ENCODE measurements at places on chromosomes 7 and 10. TPM values are rescaled to one million over a fixed set of nuclear protein-coding genes. Genes with fewer than 3 reads are reported as not detected.
A peak's percentile ranks its signal among the peaks of the same experiment; 100 is the strongest.

The SLC26A5 gene
- total RNA-seq: 0.32 TPM

The C7orf33 gene
- not detected for total RNA-seq

The RBM48 gene
- 13.2 TPM for total RNA-seq

The DYDC2 gene
- total RNA-seq: not detected

The NUTM2D gene
- total RNA-seq: 49.0 TPM

The AGAP9 gene
- 7.2 TPM for total RNA-seq

The NCOA4 gene
- total RNA-seq: 208 TPM

The SKIDA1 gene
- total RNA-seq: 0.60 TPM

The CAMK2B gene
- total RNA-seq: 0.16 TPM

The GTPBP4 gene
- total RNA-seq: 25.4 TPM

The TRIM50 gene
- total RNA-seq: not detected

The CHAT gene
- total RNA-seq: not detected

The KAZALD1 gene
- total RNA-seq: 6.8 TPM

DNA sequence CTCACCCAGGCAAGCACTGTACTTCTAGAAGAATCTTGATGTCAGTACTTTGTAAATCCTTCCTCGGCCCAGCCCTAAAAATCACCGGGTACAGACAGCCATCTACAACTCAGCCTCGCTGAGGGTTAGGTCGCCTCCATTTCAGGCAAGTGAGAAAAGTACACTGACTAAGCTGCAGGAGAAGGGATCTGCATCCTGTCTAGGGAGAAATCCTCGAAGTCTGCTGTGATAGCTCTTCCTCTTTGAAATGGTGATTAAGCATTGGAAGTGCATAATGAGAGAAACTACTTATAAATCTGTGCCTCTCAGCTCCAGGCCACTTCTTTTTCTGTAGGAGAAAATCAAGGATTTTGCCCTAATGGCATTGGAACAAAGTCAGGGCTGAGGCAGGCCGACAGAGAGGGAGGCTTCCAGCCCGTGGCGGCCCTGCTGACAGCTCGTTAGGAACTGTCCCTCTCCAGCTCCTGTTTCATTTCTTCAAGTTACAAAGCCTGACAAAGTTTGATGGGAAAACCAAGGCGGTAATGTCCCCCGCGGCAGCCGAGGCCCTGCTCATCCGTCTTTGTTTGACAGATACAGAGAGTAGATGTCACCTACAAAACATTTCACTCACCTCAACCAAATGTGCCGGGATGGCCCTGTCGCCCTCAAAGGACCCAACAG is 14.1 kb upstream of the GOT1 start:
- no peak for DNase-seq
- H3K4me1 ChIP-seq: no peaks in the 10 kb centered on the region
- no peak overlapping the region for H3K27ac ChIP-seq

DNA sequence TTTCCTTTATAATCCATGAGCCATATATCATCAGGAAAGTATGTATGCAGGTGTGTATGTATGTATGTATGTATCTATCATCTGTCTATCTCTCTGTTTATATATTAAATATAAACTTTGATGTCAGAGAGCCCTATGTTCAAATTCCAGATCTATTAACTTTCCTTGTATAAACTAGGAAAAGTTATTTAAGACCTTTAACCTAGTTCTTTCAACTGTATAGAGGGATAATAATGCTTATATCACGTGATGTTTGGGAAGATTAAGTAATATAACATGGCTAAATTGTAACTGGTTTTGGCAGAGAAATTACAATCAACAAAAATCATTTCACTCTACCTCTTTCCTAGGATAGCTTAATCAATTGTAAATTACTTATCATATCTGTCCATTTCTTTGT is 628.3 kb upstream of the IGFBP3 start:
- H3K4me1 ChIP-seq: peaks cover 25% of the 10 kb centered on the region
- no peaks in the 10 kb centered on the region for H3K36me3 ChIP-seq
- no peaks in the 10 kb centered on the region for H3K27me3 ChIP-seq
- no peak for DNase-seq
- H3K27ac ChIP-seq: peak overlapping the region; percentile 48
- H3K4me3 ChIP-seq: no peak overlapping the region

GRCh38 chr10:94443549-94443948 is 41.2 kb downstream of the TBC1D12 start:
- H3K27me3 ChIP-seq: no peaks in the 10 kb centered on the region
- H3K27ac ChIP-seq: no peak overlapping the region
- H3K36me3 ChIP-seq: no peaks in the 10 kb centered on the region

DNA sequence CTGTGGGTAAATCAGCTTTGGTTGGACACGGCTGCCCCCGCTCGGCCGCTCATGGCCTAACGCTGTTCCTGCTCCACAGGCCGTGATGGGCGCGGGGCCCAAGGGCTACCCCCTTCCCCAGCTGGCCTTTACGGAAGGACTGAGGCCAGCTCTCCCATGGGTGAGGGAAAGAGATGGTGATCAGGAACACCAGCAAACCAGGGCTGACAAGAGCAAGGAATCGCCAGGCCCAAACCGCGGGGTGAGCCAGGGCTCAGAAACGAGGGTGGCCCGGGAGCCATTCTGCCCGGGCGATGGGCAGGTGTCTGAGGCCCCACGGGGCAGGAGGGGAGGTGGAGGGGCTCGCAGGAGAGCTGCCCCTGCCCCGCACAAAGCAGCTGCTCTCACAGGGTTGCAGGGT is 26.6 kb downstream of the GPER1 start:
- no peak overlapping the region for H3K4me3 ChIP-seq
- no peaks in the 10 kb centered on the region for H3K36me3 ChIP-seq
- DNase-seq: no peak
- H3K27ac ChIP-seq: no peak overlapping the region

GRCh38 chr10:91088300-91089140 is 131.9 kb upstream of the PCGF5 start:
- H3K27me3 ChIP-seq: no peaks in the 10 kb centered on the region
- H3K4me1 ChIP-seq: no peaks in the 10 kb centered on the region
- H3K4me3 ChIP-seq: no peak overlapping the region
- H3K36me3 ChIP-seq: no peaks in the 10 kb centered on the region
- DNase-seq: no peak

- H3K27me3 ChIP-seq: no peaks in the 10 kb centered on the region
- DNase-seq: no peak
- H3K4me1 ChIP-seq: no peaks in the 10 kb centered on the region
- no peaks in the 10 kb centered on the region for H3K36me3 ChIP-seq
Measured at GRCh38 chr7:71691538-71691937, 559.6 kb downstream of the GALNT17 start.

GRCh38 chr10:118680197-118680596 is 74.6 kb downstream of the CACUL1 start:
- DNase-seq: no peak
- no peaks in the 10 kb centered on the region for H3K4me1 ChIP-seq
- peaks cover 18% of the 10 kb centered on the region for H3K36me3 ChIP-seq
- no peaks in the 10 kb centered on the region for H3K27me3 ChIP-seq

DNA sequence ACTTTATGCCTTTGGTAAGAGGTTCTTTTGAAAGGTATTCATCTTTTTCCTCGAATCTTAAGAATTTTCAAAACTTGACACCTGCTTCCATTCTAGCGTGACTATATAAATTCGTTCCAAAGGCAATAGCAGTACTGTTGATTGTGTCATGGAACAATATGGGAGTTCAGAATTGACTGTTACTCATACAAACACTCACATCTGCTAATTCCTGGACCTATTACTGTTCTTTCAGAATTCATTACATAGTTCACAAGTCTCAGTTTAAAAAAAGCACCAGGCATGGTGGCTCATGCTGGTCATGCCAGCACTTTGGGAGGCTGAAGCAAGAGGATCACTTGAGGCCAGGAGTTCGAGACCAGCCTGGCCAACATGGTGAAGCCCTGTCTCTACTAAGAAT is 80.9 kb downstream of the CACNB2 start:
- H3K4me1 ChIP-seq: peaks cover 20% of the 10 kb centered on the region
- H3K27me3 ChIP-seq: no peaks in the 10 kb centered on the region
- H3K4me3 ChIP-seq: no peak overlapping the region

DNA sequence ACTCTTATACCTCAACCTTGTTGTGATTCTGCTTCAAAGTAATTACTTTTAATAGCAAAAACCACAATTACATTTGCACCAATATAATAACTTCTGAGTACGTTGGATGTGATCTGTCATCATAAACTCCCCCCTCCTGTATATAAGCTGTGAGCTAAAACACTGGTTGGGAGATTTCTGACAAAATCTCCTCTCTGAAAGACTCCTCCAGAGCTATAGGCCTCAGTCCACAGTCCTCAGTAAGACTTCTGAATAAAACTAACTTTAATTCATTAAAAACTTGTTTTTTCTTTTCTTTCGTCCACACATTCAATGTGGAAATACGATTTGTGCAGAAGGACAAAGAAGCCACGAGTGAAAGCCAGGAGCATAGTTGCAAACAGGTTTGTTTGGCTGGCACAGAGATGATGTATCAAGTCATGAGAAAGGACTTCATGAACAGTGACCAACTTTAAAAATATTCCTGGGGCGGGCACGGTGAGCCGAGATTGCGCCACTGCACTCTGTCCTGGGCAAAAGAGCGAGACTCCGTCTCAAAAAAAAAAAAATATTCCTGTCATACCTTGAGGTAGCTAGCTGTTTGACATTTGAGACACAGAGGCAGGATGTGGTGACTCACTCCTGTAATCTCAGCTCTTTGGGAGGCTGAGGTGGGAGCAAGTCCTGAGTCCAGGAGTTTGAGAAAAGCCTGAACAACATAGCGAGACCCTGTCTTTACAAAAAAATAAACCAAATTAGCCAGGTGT is 91.1 kb upstream of the ARHGAP21 start:
- H3K4me3 ChIP-seq: no peak overlapping the region
- no peak overlapping the region for H3K27ac ChIP-seq
- no peaks in the 10 kb centered on the region for H3K4me1 ChIP-seq
- H3K36me3 ChIP-seq: no peaks in the 10 kb centered on the region
- H3K27me3 ChIP-seq: no peaks in the 10 kb centered on the region
- DNase-seq: no peak

GRCh38 chr10:19578571-19578970 is 237.7 kb upstream of the PLXDC2 start:
- H3K4me3 ChIP-seq: no peak overlapping the region
- H3K27ac ChIP-seq: no peak overlapping the region
- no peaks in the 10 kb centered on the region for H3K36me3 ChIP-seq
- no peaks in the 10 kb centered on the region for H3K4me1 ChIP-seq

- no peaks in the 10 kb centered on the region for H3K27me3 ChIP-seq
- H3K27ac ChIP-seq: no peak overlapping the region
- H3K4me3 ChIP-seq: no peak overlapping the region
- no peaks in the 10 kb centered on the region for H3K36me3 ChIP-seq
- no peaks in the 10 kb centered on the region for H3K4me1 ChIP-seq
Measured at GRCh38 chr7:111010798-111011197, 80.1 kb upstream of the LRRN3 start.

GRCh38 chr7:150973571-150974451 is 4.3 kb downstream of the KCNH2 start:
- H3K4me1 ChIP-seq: peaks cover 72% of the 10 kb centered on the region
- H3K4me3 ChIP-seq: peak overlapping the region; percentile 43
- peak; percentile 77 for DNase-seq

- no peaks in the 10 kb centered on the region for H3K36me3 ChIP-seq
- no peaks in the 10 kb centered on the region for H3K27me3 ChIP-seq
- H3K4me3 ChIP-seq: no peak overlapping the region
- DNase-seq: no peak
Measured at GRCh38 chr7:66301249-66301648, 96.1 kb downstream of the TPST1 start.

- H3K4me3 ChIP-seq: no peak overlapping the region
- DNase-seq: no peak
- H3K27me3 ChIP-seq: no peaks in the 10 kb centered on the region
Measured at GRCh38 chr10:75347186-75347585, 54.4 kb downstream of the ZNF503 start.

Measured in transverse colon (tissue), 4 donors.